ENCODE measurements at places on chromosomes 2 and 18.

DNA sequence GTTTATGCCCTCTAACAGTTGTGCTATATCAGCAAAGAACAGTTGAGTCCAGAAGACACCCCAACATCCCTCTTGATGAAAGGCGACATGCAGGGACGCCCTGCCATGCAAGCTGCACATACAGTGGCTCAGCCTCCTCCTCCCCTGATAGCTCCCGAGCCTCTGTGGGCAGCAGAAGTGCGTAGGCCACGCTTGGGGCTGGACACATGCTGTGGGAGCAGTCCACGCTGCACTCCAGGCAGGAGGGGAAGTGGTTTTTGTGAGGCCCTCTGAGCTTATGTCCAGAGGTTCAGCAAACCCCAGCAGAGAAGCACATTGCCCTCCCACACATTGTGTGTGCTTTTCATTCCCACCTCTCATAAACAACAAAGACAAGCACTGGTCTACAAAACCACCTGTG is 162.1 kb downstream of the SEPTIN10 start:
- no peak for DNase-seq

- no peak for DNase-seq
These were observed 922.0 kb upstream of the NRXN1 start for GRCh38 chr2:51953931-51954330.

- DNase-seq: no peak
These were observed 26.3 kb upstream of the CASP10 start for GRCh38 chr2:201156640-201157039.

GRCh38 chr2:101294861-101295260 is 13.6 kb downstream of the RNF149 start:
- no peak for DNase-seq

GRCh38 chr2:74228772-74229171 is 30.4 kb downstream of the MTHFD2 start:
- no peak for DNase-seq

DNA sequence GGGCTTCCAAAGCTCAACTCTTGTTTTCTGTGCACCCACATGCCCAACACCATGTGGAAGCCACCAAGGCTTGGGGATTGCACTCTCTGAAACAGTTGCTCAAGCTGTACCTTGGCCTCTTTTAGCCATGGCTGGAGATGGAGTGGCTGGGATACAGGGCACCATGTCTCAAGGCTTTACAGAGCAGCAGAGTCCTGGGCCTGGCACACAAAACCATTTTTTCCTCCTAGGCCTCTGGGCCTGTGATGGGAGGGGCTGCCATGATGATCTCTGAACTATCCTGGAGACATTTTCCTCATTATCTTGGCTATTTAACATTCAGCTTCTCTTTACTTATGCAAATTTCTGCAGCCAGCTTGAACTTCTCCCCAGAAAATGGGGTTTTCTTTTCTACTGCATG is 179.7 kb upstream of the LRP1B start:
- no peak for DNase-seq

GRCh38 chr2:158047156-158047611 is 54.5 kb upstream of the UPP2 start:
- DNase-seq: no peak

DNA sequence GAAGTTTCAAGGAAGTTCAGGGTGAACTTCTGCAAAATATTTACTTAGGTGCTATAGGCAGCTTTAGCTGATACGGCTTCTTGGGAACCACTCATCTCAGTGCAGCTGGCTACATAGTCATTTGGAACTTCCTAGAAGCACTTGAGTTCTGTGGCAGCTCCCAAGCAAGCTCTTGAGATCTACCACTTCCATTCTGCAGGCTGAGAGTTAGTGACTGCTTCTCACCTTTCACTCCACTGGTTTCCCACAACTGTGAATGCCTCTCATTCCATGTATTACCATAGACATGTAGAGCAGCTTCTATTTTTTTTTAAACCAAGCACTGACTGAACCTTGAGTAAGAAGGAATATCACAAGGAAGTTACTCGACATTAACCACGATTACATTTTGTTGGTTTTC is 994.1 kb upstream of the ACVR2A start:
- DNase-seq: no peak

GRCh38 chr2:99471654-99472599 is 17.9 kb downstream of the REV1 start:
- no peak for DNase-seq

GRCh38 chr18:50594012-50594411 is 34.1 kb downstream of the MAPK4 start:
- no peak for DNase-seq

GRCh38 chr18:79542876-79543750 is 136.5 kb upstream of the CTDP1 start:
- DNase-seq: peak; percentile 74

DNA sequence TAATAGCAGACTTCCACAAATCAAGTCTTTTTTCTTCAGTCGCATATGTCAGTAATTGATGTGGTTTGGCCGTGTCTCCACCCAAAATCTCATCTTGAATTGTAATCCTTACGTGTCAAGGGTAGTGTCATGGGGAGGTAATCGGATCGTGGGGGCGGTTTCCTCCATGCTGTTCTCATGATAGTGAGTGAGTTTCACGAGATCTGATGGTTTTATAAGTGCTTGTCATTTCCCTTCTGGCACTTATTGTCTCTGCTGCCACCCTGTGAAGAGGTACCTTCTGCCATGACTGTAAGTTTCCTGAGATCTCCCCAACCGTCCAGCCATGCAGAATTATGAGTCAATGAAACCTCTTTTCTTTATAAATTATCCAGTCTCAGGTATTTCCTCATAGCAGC is 478.8 kb downstream of the PTPRM start:
- DNase-seq: no peak

DNA sequence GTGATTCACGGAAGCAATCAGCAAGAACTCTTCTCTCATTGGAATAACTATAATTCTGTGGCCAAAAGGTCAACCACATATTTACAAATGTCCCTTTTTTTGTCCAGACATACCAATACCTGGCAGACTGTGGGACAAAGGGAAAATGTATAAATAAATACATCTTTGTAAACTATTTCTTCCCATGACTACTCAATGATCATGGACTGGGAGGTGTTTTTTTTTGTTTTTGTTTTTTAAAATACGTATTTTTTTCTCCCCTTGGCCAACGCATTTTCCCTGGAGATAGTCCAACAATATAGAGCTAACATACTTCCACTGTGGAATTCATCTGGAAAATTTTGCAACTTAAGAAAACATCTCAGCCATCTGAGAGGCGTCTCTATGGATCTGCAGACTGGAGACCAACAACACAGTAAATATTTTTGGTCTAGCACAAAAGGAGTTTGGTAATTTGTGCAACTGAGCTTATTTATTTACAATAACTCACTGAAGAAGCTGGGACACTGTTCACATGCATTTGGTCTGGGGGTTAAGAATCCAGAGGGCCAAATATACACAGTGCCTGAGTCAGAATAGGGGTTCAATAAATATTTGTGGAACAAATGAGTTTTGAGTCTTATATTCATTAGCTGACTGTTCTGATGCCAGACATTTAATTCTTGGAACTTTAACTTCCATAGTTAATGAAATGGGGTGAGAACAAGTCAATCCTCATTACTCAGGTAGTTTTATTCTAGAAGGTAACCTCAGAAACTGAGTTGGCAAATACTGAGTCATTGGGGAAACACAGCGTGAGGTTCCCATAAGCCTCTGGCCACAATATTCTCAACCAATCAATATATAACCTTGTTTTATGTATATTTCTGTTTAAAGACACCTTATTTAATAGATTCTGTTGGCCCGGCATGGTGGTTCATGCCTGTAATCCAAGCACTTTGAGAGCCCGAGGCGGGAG is 36.2 kb downstream of the CCBE1 start:
- DNase-seq: no peak

DNA sequence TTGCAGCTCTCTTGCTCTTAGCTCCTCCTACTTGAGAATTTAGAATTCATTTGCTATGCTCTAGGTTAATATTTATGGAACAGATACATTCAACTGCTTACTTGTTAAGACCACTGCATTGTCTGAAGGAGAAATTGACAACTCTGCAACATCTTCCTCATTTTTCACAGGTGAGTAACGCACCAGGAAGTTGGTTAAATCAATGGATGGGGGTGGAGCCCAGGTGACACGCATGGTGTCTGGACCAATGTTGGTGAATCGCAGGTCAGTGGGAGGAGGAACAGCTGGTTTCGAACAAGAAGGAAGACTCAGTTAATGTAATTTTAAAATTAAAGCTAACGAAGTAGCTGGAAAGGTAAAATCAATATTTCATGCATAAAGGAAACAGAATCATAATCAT is 44.3 kb downstream of the FN1 start:
- DNase-seq: no peak
